Esophagus muscularis mucosa (tissue), 4 donors: ENCODE measurements at places on chromosomes 6 and 20.

- DNase-seq, result peak; percentile 45
Observed at GRCh38 chr6:166802401-166802800, 153.9 kb downstream of the RNASET2 start.

DNA sequence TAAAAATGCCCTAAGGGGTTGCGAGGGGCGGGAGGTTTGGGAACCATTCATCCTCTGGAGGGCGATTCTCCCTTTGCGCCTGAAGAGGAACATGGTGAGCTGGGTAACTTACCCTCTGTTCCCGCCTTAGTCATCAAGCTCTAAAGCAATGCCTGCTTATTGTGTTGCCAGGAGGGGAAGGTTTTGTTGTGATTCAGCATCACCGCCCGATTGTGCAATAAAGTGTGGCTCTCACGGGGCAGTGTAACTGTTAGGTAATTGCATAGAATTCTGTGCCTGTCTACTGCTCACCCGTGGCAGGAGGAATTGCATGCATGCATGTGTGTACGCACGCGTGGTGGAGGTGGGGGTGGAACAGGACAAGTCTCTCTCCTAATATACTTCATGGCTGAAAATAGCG is 95.5 kb upstream of the AGPAT4 start:
- DNase-seq, result no peak

DNA sequence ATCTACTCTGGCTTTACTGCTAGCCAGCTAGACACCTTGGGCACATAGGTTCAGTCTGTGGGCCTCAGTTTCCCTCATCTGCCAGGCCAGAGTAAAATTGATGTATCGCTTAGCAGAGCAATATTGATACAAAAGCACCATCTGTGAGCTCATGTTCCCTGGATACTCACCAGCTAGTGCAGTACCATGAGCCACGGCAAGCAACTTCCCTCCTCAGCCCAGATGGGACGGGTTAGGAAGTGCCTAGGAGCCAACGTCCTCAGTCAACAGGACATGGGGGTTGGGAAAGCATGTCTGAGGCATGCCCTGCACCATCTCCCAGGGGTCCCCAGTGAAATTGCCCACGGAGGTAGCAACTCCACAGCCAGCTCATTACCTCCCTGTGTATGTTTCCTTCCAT is 258.3 kb downstream of the ANKRD60 start:
- DNase-seq, result no peak

- no peak for DNase-seq
Observed at GRCh38 chr20:40309731-40310130, 379.3 kb downstream of the MAFB start.

DNA sequence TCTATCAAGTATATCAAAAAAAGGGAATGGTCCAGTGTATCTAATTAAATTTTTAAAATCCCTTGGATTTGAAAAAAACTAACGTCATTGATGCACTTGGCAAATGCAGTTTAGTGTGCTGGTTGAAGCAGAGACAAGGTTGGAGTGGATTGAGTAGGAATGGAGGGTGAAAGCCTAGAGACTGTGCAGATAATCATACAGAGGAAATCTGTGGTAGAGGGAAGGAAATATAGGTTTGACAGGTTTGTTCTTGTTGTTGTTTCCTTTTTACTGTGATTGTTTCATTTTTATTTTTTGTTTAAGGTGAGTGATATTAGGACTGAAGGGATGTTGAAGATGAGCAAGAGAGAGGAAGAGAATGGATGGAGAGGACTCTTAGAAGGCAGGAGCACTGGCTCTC is 29.0 kb upstream of the L3MBTL3 start:
- no peak for DNase-seq

DNA sequence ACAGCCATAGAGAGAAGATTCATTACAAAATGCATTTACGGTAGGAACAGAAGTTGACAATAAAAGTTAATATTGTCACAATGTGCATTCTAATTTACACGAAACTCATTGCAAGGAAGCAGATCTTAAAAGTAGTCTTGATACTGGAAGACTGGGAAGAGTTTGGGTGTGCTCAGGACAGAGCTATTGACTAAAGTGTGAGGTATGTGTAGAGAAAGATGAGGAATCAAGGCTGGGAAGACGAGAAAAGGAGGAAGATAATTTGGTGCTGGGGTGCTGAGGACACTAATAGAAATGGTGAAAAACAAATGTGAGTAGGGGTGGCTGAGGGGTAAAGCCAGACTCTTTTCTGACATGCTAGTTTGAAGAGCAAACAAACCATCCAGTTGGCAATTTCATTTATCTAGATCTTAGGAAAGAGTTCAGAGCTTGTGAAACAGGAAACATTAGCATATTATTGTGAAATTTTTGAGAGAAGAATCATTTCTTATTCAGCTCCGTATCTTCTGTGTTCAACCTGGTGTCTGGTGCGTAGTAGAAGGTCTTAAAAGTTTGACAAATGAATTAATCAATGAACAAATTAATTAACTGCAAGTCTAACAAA is 72.7 kb downstream of the ELOVL4 start:
- DNase-seq, result no peak

GRCh38 chr6:93036835-93037234 is 382.5 kb downstream of the EPHA7 start:
- DNase-seq, result no peak

GRCh38 chr6:39884696-39885095 is 49.6 kb downstream of the MOCS1 start:
- no peak for DNase-seq
